Stimulated activated CD4-positive, alpha-beta T cell treated with anti-CD3 and anti-CD28 coated beads, Interleukin-1b, Interleukin-23, amount 100 ng/mL, for 1 hour (primary cell): ENCODE measurements at places on chromosomes 4 and X.

GRCh38 chr4:145481942-145482208 is 222 bp downstream of the SMAD1 start:
- peak; percentile 4 for DNase-seq

DNA sequence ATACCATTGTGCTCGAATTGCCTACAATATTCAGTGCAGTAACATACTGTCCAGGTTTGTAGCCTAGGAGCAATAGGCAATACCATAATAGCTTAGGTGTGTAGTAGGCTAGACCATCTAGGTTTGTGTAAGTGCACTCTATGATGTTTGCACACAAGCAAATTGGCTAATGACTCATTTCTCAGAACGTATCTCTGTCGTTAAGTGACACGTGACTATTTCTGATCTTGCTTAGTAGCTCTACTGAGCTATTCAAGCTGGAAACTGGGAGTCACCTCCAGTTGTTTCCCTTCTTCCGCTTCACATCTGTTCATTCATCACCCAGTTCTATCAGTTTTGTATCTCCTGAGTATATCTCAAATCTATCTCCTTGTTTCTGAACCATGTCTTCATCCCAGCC is 86.1 kb downstream of the HNRNPD start:
- no peak for DNase-seq

DNA sequence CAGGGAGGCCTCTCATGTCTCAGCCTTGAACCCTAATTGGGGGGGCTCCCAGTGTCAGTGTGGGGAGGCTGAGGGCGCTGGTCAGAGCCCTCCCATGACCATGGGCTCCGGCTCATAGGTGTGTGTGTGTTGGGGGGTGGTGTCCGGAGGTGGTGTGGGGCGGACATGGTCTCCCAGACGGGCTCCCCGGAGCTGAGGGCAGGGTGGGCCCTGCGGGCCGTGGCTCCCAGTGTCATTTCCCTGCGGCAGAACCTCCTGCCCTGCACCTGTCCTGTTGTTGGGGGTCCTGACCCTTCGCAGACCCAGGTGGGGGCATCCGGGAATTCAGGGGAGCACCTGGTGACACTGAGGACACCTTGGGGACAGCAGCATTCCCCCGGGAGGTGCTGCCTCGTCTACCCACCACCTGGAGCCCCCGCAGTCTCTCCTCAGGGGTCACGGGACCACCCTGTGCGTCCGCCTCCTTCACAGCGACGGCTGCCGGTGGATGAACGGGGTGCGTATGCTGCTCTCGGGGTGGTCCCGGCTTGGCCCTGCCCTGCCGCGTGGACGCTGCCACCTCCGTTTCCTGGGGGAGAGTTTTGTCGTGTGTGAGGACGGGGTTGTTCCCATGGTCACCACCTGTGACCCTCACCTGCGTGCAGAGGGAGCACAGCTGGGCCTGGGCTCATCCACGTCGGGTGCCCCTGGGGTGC is 14.5 kb upstream of the GTPBP6 start:
- no peak for DNase-seq

- DNase-seq = no peak
These were observed 2.7 kb downstream of the GJB1 start for GRCh38 chrX:71225676-71226075.

- peak; percentile 38 for DNase-seq
These were observed 50.8 kb upstream of the TRIM2 start for GRCh38 chr4:153153339-153153871.

GRCh38 chr4:10599574-10599973 is 85.0 kb downstream of the CLNK start:
- no peak for DNase-seq

GRCh38 chr4:40121515-40121914 is 64.9 kb downstream of the N4BP2 start:
- no peak for DNase-seq

DNA sequence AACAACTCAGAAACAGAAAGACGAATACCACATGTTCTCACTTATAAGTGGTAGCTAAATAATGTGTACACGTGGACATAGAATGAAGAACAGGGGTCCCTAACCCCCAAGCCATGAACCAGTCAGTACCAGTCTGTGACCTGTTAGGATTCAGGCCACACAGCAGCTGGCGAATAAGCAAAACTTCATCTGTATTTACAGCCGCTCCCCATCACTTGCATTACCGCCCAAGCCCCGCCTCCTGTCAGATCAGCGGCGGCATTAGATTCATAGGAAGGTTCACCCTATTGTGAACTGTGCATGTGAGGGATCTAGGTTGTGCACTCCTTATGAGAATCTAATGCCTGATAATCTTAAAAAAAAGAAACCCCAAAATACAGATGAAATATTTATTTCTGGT is 1128.7 kb downstream of the NLGN4X start:
- no peak for DNase-seq

DNA sequence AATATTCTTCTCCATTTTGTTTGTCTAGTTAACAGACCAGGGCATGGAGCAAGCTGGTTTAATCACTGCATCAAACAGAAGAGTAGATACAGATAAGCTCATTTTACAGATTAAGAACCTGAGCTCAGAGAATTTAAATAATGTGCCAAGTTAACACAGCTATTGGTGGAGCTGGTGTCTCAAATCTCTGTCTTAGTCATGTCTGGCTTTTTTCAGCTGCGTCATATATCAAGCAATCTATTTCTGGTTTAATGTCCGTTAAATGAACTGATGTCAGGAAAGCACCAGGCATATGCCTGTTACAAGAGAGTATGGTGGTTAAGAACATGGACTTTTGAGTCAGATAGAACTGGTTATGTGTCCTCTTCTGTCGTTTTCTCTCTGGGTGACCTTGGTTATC is 79.8 kb upstream of the ADGRA3 start:
- no peak for DNase-seq

- DNase-seq = no peak
These were observed 625.3 kb upstream of the PCDH7 start for GRCh38 chr4:30094887-30095286.

DNA sequence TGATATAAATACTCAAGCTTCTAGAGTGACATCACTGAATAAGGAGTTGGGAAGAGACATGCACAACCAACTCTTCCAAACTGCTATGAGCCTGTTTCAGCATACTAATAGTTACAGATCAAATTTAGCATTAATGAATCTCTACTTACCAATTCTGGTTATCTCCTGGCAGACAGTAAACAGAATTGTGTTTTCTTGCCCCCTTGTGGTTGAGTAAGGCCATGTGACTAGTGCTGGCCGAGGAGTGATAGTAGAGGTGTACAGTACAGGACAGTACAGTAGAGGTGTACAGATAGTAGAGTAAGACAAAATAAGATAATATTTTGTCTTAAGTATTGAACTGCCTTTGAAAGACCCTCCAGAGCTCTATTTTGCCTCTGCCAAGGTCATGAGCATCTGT is 681.4 kb downstream of the GABRG1 start:
- no peak for DNase-seq

GRCh38 chrX:42384956-42385355 is 393.0 kb downstream of the PPP1R2C start:
- no peak for DNase-seq

DNA sequence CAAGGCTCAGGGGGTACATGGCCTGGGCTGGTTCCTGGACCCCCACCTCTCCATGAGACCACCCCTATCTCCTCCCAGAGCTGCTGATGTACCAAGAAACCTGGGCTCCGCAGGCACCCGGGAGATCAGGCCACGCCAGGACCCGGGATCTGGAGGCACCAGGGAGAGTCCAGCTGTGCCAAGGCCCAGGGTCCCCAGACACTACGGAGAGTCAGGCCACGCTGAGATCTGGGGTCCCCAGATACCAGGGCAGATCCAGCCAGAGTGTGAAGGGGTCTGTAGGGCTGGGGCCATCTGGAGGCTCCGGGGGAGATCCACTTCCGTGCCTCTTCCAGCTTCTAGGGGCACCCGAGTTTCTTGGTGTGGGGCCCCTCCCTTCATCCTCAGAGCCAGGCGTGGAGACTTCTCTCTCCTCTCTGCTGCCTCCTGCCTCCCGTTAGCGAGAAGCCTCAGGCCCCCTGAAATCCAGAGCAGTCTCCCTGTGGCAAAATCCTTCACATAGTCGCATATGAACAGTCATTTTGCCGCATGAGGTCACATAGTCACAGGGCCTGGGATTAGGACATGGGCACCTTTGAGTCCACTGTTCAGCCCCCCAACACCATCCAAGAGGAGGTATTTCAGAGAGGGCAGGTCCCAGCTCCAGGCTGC is 9.7 kb downstream of the ABLIM2 start:
- no peak for DNase-seq

- no peak for DNase-seq
These were observed 88.6 kb downstream of the PALLD start for GRCh38 chr4:168585168-168586091.

DNA sequence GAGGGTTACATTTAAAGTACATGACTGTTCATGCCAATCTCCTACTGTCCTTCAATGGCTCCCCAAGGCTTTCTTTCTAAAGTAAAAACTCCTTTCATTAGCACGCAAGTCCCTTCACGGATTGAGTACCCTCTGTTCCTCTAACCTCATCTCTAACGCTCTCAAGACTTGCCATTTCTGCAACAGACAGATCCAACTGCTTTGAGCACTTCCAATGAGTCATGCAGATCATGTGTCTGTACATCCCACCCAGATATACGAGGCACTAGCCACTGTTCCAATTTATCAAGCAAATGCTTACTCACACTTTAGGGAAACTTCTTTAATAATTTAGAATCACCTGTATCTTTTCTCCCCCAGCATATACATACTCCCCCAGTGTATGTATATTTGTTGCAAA is 332.5 kb upstream of the ZFP42 start:
- DNase-seq = no peak

DNA sequence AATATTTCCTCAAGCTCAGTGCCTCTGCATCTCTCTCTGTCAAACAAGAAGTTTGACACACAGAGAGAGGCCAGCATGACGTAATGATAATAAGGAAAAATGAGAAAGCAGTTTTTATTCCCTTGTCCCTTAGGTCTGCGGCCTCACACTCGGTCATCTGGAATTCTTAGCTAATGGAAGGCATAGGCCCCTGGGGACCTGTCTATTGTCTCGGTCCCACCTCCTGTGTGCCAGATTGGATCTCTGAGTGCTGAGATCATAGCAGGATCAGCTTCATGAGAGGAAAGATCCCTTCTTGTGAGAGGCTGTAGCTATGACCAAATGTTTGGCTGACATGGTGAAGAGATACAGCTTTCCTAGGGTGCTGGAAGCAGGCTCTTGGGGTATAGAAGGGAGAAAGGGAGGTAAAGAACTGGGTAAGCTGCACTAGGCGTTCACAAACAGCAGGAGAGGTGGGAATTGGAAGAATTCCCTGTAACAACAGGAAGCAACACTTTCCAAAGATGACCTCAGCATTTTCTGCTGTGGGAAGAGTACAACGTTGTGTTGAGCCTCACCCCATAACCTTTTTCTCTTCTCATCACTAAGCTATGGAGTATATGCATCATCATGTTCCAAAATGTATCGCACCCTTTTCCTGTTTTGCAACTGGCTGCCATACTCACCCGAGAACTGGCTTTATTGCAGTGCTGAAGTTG is 20.2 kb downstream of the TMEM31 start:
- no peak for DNase-seq

DNA sequence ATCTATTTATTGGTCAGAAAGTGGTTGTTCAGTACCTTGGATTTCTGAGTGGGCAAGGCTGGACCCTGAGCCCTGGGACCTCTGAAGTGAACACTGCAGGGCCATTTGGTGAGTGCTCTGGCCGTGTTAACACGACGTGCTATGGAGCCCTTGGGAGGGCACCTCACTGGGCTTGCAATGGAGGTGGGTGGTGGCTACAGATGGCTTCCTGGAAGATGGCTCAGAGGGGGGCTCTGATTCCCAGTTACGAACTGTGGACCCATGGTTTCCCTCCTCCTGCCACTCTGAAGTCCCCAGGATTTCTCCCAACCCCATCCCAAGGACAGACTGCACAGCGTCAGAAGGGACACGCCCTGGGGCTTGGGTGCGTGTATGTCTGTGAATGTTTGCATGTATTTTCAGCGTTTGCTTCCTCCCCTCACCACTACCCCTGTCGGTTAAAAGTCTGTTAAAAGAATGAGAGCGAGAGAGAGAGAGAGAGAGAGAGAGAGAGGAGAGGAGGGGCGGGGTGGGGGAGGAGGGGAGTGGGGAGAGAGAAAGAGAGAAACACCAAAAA is 3.7 kb upstream of the RHOH start:
- DNase-seq = no peak

- DNase-seq = no peak
These were observed 126.8 kb downstream of the IRF2 start for GRCh38 chr4:184347251-184348239.

- no peak for DNase-seq
These were observed 58.5 kb upstream of the AGTR2 start for GRCh38 chrX:116111934-116112595.

GRCh38 chr4:57492251-57492878 is 382.2 kb upstream of the IGFBP7 start:
- no peak for DNase-seq

DNA sequence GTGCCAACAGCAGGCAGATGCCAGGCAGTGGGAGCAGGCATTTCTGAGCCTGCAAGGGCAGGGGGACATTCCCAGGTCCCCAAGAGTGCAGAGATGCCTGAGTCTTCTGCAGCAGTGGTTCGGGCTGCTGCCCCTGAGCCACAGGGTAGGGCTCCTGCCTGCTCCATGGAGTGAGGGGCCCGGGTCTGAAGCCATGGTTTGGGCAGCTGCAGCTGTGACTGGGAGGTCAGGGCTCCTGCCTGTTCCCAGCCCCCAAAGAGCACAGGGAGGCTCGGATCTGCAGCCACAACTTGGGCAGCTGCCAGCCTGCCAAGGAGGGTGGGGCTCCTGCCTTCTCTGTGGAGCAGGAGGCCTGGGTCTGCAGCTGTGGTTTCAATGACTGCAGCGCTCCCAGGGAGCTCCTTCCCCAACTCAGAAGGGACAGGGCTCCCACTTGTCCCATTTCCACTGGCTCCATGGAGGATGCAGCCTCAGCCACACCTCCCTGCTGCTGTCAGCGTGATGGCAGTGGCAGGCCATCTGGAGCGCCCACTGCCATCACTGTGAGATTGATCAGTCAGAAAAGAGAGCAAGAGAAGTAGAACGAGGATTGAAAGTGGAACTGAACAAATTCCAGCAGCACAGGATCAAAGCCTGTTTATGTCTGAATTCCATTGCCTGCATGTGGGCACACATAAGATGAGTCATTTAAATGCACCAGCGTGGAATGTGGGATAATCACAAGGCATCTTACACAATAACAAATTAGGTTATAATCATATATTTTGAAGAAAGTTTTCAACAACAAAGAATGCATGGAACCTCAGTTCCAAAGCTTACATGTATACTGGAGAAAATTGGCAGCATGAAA is 93.1 kb upstream of the CXorf51A start:
- no peak for DNase-seq

- no peak for DNase-seq
These were observed 2.9 kb upstream of the REELD1 start for GRCh38 chr4:146211440-146211839.

- no peak for DNase-seq
These were observed 27.3 kb downstream of the CSN3 start for GRCh38 chr4:70269674-70270073.

- no peak for DNase-seq
These were observed 434.6 kb downstream of the PCDH11X start for GRCh38 chrX:92213786-92214185.

DNA sequence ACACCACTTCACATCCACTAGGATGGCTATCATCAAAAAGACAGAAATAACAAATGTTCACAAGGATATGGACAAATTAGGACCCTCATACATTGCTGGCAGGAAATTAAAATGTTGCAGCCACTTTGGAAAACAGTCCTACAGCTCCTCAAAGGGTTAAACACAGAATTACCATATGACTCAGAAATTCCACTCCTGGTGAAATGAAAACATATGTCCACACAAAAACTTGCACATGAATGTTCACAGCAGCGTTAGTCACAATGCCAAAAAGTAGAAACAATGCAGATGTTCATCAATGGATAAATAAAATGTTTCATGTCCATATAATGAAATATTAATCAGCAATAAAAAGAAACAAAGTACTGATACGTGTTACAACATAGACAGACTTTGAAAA is 15.1 kb downstream of the S100G start:
- no peak for DNase-seq
